ENCODE measurements at places on chromosomes 1 and 21.

- no peak for DNase-seq
These were observed 191.3 kb upstream of the HP1BP3 start for GRCh38 chr1:20978413-20978812.

DNA sequence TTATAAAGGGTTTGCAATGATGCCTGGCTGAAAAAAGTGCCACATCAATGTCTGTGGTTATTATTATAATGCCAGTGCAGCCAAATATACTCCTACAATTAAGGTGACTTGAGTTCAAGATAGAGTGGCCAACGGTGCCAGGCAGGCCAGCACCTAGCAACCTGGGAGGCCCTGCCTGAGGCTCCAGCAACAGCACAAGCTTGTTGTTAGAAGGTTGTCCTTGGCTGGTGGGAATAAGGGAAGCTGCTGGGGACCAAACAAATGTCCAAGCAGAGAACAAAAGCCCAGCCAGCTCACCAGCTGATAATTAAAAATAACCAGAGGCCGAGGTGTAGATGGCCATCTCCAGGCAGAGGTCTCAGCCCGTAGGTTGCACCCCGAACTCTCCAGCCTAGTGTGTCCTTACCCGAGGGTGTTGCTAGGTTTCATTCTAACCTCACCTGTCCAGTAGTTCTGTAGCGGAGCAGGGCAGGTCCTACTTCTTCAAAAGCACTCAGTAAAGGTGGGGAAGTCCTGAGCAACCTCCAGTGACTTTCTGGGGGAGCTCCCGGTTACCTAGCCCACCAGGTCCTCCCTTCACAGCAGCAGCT, 1.9 kb downstream of the TMPRSS2 start:
- DNase-seq: no peak

- DNase-seq: no peak
These were observed 545 bp upstream of the PEF1 start for GRCh38 chr1:31645274-31645568.

- no peak for DNase-seq
These were observed 37.3 kb upstream of the ACTL8 start for GRCh38 chr1:17717594-17718535.

GRCh38 chr21:44024887-44025353, 12.8 kb downstream of the TRAPPC10 start:
- DNase-seq: no peak

GRCh38 chr21:34278451-34278850, 85.4 kb upstream of the KCNE2 start:
- DNase-seq: no peak

GRCh38 chr1:53949023-53949990, 3.2 kb downstream of the LRRC42 start:
- no peak for DNase-seq

- DNase-seq: no peak
These were observed 25.8 kb upstream of the IFNGR2 start for GRCh38 chr21:33377221-33377920.

DNA sequence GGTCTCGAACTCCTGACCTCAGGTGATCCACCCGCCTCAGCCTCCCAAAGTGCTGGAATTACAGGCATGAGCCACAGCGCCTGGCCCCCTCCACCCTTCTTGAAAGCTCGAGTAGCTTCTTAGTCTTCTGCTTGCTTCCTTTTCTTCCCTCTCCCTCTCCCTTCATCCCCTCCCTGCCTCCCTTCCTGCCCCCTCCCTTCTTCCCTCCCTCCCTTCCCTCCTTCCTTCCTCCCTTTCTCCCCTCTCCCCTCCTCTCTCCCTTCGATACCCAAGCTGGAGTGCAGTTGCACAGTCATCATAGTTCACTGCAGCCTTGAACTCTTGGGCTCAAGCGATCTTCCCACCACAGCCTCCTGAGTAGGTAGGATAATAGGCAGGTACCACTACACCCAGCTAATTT, 11.8 kb downstream of the KHDRBS1 start:
- DNase-seq: no peak

DNA sequence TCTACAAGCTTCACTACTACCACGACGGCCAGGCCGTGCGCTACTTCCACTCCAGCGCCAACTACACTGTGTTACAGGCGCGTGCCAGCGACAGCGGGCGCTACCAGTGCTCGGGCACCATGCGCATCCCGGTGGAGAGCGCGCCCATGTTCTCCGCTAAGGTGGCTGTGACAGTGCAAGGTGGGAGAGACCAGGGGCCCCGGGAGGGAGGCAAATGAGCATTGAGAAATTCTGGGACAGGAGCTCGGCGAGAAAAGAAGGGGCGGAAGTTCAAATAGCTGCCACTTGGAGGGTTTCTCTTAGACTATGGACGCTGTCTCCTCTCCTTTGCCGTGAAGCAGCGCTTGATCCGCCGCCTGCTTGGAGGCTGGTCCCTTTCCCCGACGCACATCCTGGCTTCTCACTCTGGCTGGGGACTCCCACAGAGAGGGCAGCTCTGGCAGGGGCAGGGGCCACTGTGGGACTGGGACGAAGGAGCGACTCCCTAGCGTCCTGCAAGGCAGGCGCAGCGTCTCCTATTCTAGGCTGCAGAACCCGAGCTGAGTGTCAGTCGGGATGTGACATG, 4.6 kb downstream of the FCRLB start:
- peak; percentile 34 for DNase-seq

GRCh38 chr1:15063783-15064182, 89.8 kb upstream of the TMEM51 start:
- no peak for DNase-seq

DNA sequence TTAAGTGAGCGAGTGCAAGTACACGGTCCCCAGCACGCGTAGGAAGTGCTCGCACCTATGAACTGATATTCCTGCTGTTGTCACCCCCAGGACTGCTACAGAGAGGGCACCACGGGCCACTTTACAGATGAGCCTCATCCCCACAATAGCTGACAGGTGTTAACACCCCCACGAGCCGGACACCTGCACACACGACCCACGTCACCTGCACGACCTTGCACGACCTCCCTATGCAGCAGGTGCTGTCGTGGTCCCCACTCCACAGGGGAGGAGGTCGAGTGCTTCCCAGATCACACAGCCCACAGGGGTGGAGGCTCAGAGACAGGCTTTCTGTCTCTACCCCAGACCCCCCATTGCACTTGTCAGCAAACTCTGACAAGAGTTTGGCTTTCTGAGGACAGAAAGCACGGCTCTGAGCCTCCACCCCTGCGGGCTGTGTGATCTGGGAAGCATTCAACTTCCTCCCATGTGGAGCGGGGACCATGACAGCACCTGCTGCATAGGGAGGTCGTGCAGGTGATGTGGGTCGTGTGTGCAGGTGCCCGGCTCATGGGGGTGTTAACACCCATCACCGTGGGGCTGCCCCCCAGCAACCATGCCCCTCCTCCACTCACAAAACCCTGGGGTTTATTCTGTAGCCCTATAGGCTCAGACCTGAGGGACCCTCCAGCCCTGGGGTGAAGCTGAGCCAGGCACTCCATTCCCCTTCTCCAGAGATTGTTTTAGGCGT, 80.8 kb downstream of the MATN1 start:
- no peak for DNase-seq

DNA sequence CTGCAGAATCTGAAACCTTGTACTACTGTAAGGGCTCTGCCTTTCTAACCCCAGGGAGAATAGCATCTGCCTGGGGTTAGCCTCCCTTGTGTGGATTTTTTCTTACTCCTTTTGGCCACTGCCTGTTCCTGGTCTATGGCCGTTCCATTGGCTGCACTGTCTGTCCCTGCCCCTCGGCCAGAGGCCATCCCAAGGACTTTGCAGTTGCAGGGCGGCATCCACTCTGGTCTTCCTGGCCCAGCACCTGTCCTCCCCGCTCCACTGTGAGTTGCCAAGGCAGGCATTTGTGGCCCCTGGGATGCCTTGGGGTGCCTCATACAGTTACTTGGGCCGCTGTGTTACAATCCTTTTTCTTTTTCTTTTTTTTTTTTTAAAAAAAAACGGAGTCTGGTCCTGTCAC, 45.8 kb downstream of the PDE9A start:
- DNase-seq: no peak

DNA sequence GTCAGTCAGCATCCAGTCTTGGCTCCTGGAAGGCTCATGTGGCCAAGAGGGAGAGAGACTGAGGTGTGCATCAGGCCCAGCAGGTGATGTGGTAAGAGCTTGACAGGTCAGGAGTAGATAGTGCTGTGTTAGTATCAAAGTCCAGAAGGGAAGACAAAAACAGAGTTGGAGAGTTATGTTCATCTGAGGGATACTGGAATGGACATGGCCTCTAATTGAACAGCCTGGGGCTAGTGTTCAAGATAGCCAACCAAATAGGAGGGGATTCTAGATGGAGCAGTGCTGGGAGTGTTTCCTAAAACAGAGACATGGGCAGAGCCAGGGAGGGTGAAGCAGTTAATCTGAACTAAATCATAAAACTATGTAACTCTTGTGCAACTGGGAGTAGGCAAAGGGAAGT, 120.7 kb upstream of the MARK1 start:
- DNase-seq: no peak

DNA sequence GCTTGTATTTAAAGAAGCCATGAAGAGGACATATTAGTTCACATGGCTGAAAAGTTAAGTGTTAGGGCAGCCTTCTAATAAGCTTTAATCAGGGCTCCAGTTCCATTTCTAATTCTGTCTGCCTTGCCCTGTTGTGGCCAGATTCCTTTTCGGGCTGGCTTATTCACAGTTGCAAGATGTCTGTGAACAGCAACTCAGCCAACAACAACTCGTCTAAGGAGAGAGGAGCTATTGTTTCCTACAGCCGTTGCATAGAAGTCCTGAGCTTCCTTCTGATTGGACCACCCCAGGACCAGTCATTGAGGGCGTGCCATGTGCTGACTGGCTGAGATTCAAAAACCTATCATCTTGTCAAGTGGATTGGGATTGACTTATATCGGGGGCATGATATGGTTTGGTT, 18.6 kb upstream of the COQ8A start:
- DNase-seq: no peak

GRCh38 chr1:113913312-113913668, 8.2 kb downstream of the DCLRE1B start:
- no peak for DNase-seq

GRCh38 chr21:31596055-31596454, 63.4 kb upstream of the SOD1 start:
- no peak for DNase-seq

GRCh38 chr1:229848752-229849677, 218.0 kb upstream of the GALNT2 start:
- DNase-seq: no peak

DNA sequence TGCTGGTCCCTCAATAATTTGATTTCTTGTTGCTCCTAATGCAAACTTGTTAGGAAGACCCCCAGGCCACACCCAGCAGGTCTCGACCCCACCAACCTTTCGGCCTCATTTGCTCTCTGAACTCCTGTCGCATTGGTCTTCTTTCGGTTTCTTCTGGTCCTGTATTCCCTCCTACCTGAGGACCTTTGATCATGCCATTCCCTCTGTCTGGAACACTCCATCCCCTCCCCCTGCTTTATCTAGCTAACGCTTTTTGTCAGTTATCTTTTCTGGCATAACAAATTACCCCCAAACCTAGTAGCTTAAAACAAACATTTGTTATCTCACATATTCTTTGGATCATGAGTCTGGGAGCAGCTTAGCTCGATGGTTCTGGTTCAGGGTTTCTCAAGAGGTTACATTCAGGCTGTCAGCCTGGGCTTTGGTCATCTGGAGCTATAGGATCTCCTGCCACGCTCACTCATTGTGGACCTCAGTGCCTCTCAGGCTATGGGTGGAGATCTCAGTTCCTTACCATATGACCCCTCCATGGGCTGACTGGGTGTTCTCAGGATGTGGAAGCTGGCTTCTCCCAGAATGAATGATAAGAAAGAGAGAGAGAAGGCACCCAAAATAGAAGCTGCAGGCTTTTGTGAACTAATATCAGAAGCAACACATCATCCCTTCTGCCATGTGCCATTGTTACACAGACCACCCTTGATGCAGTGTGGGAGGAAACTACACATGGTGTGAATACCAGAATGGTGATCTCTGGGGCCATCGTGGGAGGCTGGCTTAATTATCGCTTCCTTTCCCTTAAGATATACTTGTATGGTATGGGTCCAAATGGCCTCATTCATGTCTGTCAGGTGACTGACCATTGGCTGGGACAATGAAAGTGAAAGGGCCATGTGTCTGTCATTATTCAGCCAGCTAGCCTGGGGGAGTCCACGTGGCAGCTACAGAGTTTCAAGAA, 29.1 kb upstream of the BCAR3 start:
- no peak for DNase-seq
